ENCODE measurements at places on chromosomes 2 and 18.

DNA sequence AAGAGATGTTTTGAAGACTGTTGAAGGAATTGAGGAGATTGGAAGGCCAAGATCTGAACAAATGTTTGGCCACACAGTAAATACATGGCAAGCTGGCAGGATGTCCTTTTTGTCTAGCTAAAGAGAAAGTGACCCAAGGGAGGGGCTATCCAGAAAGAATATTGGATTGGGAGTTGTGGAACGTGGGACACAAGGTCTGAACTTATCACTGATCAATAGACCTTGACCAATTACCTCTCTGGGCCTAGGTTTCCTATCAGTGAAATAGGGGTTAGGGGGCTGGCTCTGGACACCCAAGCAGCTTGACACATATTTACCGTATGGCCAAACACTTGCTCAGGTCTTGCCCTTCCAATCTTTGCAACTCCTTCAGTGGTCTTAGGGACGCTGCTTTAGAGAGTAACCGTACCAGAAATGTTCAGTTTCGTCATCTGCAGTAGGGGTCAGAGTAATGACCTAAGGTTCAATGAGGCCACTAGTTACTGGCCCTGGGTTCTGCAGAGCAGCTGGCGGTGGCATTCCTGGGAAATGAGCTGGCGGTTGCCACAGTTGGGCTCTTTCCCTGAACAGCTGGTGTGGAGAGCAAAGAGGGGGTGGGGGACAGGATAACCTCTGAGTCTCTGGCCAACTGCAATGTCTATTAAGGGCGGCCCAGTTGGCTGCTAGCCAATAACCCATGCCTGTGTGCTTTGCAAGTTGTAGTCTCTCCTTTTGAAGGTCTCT lies 70.1 kb upstream of the STPG4 start:
- peak; percentile 97 for DNase-seq

- peak; percentile 62 for DNase-seq
These were observed 56.1 kb upstream of the SLC35G4 start for GRCh38 chr18:11553098-11553940.

- no peak for DNase-seq
These were observed 462 bp downstream of the CHCHD5 start for GRCh38 chr2:112584891-112585250.

DNA sequence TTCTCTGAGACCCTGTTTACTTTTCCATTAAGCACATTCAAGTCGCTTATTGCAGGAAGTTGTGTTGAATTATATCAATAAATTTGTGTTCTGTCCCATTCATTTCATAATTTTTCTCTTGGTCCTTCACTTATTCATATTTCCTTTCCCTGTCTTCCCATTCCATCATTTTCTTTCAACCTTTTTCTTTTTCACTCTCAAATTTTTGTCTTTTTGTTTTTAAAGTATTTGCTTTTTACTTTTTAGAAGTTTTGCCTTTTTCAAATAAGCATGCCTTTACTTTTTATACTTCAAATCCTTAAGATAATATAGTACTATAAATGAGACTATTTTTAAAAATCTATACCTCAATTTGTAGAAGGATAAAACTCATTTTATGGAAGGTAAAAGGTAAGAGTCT lies 120.5 kb downstream of the ATL2 start:
- no peak for DNase-seq

GRCh38 chr2:100903534-100904258 lies 83.8 kb downstream of the NPAS2 start:
- peak; percentile 62 for DNase-seq

- no peak for DNase-seq
These were observed 437.2 kb upstream of the NRXN1 start for GRCh38 chr2:51469102-51469501.

DNA sequence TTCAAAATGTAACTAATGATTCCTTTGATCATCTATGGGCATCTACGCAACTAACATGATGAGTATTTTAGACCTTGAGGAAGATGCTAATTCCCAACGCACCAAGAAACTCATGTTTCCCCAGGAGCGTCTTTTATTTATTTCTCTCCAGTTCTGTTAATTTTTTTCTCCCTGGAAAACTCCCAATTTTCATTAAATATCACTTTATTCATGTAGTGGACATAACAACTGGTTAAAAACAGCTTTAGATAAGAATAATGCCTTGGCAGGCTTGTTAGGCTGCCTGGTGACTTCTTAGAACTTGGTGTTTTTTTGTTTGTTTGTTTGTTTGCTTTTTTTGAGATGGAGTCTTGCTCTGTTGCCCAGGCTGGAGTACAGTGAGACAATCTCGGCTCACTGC lies 62.9 kb upstream of the ZFP36L2 start:
- DNase-seq, result no peak

- peak; percentile 82 for DNase-seq
These were observed 127.3 kb downstream of the DNER start for GRCh38 chr2:229586746-229587705.

DNA sequence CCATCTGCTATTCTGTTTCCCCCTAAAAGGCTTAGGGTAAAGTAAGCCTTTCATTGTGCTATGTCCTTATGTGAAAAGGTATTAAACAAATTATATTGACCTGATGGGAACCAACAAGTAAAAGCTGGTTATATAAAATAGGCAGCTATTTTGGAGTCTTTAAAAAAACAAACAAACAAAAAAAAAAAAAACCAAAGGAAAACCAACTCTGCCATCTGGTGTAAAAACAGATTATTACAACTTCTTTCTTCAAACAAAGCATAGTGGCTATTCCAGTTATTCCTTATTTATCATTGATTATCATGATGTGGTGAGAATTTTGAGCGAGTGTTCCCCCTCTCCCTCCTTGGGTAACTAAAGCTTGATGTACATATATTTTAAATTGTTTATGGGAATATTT lies 122.3 kb upstream of the FHL2 start:
- DNase-seq, result peak; percentile 32

DNA sequence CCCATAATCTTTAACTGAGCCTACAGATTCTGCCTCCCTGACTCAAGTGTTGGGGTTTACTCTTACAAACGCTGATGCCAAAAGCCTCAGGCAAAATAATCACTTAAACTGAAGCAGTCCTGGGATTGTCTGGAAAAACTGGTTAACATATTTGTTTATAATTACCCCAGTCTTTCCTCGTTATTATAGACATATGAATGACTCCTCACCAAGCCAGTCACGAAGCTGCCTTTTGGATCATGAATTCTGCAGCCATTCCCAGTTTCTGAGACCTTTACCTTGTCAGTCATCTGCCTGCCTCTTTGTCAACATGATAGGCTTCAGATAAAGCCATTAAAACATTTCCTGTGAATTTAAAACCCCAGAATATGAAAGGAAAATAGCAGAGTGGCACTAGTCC lies 46.4 kb downstream of the MREG start:
- peak; percentile 42 for DNase-seq

- DNase-seq, result no peak
These were observed 15.0 kb downstream of the KANSL3 start for GRCh38 chr2:96623116-96623515.

- DNase-seq, result peak; percentile 61
These were observed 156.0 kb downstream of the TGIF1 start for GRCh38 chr18:3605954-3606443.

GRCh38 chr2:73009177-73009839 lies 62.2 kb downstream of the SFXN5 start:
- DNase-seq, result no peak

DNA sequence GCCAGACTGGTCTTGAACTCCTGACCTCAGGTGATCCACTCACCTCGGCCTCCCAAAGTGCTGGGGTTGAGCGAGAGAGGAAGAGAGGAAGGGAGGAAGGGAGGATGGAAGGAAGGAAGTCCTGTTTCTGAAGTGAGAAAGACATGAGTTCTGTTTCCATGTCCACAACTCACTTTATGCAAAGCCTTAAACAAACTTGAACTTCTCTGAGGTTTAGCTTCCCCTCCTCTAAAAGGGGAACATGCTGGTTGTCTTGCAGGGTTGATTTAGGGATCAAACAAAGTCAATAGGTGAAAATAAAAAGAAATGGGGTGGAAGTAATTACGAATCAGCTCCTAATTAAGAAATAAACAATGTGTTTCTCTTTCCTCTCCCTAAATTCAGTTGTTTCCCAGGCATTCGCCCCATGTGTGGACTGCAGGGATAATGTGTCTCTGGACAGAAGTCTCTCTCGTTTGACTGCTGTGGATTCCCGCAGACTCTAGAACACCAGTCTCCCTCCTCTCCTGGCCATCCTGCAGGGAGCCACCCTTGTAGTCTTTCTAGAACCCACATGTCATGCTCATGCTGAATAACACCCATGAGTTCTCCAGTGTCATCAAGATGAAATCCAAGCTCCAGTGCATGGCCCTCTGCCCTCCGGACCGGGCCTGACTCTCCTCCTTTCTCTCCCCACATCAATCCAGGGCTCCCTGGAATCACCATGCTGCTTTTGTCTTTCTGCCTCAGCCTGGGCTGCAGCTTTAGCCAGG lies 229.3 kb upstream of the TRIB2 start:
- no peak for DNase-seq

GRCh38 chr2:55401124-55401523 lies 18.5 kb downstream of the CCDC88A start:
- peak; percentile 31 for DNase-seq

- no peak for DNase-seq
These were observed 18.5 kb downstream of the RRM2 start for GRCh38 chr2:10140841-10141610.

DNA sequence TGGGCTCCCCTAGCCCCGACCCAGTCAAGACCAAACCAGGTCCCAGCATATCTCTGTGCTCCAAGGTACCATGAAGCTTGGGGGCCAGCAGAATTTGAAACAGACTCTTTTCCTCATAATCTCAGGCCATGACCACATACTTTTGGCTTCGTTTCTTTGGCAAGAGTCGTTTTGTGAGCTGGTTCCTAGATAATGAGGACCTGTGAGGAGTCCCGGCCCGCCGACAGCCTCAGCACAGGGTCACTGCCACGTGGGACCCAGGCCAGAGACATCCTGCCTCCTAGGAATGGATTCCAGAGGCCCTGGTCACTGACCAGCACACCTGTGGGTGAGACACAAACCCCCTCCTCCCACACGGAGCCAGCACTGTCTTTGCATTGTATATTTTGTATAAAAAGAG lies 73.5 kb downstream of the VAPA start:
- no peak for DNase-seq

DNA sequence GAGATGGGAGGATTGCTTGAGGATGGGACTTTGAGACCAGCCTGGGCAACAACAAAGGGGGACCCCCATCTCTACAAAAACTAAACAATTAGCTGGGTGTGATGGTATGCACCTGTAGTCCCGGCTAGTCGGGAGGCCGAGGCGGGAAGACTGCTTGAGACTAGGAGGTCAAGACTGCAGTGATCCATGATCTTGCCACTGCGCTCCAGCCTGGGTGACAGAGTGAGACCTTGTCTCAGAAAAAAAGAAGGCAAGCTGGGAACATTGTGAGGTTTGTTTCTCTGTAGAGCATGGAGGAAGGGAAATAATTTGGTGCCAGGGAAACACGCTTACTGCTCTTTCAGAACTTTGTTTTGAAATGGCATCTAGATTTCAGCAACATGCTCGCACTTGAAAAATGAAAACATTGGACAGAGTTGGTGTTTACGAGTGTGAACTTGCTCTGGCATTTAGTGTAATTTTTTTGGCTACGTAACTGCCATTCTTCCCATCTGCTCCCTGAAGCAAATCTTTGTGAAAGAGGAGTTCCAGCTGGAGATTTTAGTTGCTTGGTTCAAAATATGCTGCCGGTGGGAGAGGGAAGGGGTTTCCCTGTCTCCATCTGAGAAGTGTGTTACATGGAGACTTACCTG lies 125.6 kb upstream of the DLX2 start:
- no peak for DNase-seq

GRCh38 chr18:77899972-77900754 lies 650.5 kb downstream of the GALR1 start:
- DNase-seq, result no peak

DNA sequence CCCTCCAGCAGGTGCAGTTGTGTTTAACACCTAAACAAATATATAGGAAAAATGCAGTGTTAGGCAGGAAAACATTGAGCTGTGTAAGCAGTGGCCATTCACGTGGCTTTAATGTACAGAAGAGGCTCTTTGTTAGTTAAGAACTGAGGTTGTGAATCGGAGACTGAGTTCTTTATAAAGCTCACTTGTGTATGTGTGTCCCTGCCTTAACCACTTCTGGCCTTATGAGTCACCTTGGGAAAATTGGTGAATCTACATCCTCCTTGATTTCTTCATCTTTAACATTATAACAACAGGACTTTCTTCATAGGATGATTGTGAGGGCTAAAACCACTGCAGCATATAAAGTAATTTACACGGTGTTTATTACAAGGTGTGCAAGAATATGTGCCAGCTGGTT lies 188.4 kb upstream of the TPO start:
- DNase-seq, result peak; percentile 6

DNA sequence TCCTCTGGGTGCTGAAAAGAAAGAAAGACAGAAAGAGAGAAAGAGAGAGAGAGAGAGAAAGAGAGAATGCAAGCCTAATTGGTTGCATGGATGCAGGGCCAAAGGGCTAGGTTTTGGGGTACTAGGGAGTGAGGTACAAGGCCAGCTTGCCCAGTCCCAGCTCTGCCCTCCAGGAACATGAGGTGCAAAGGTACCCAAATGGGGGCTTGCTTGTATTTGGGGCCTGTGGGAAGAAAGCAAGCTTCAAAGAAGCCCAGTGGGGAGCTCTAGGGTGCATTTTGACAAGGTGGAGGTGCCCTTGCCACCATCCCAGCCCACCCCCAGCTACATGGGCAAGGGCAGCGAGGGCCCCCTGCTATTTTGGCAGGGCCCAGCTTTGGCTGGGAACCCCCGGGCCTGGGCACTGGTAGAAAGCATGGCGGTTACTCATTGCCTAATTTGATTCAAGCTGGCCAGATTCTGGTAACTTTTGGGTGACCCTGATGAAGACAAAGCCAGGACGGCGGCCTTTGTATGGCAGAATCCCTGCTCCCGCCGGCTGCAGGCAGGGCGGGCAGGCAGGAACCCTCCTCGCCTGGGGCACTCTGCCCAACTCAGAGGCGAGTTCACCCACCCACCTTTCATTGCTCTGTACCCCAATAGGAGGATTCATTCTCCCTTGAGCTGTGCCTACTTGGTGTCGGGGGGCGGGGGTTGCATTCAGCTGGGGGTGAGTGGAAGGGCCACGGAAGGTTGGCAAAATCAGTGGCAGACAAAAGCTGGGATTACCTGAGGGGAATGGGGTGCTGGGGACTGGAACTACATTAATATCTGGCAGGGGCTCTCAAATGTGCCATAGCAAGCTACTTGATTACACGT lies 537 bp upstream of the HOXD4 start:
- DNase-seq, result no peak

- no peak for DNase-seq
These were observed 202.1 kb upstream of the REV1 start for GRCh38 chr2:99691926-99692325.

GRCh38 chr18:28167835-28168349 lies 9.0 kb downstream of the CDH2 start:
- DNase-seq, result no peak

- no peak for DNase-seq
These were observed 26.8 kb downstream of the STAMBP start for GRCh38 chr2:73855526-73855925.

DNA sequence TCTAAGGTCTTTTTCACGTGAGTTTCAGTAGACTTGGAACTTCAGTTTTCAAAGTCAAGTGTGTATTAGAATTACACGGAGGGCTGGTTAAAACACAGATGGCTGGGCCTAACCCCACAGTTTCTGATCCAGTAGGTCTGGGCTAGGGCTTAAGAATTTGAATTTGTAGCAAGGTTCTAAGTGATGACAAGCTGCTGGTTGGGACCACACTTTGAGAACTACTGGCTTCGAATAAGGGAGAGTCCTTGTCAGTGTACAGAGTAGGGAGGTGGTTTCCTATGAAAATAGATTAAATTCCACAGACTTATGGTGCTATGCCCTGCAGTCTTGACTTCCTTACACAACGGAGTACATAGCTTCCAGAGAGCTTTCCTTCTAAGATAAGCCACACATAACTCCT lies 4.5 kb downstream of the RHOB start:
- DNase-seq, result no peak
